SHP77 treated with DMSO at 0.1 percent for 48 hours (cell line): ENCODE measurements at places on chromosomes 3 and 15.

DNA sequence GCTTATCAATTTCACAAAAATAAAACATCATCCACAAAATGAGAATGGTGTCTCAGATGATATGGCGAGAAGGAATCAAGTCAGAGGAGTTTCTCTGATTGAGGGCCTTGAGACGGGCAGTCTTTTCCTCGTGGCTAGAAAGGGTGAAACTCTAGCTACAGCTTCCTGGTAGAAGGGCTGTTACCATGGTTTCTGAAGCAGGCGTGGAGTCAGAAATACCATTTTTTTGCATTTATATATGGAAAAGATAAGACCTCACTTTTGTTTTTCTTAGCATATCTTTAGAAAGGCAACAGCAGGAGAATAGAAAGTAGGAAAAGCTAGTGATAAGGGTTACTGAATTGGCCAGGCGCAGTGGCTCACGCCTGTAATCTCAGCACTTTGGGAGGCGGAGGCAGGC, 17.3 kb upstream of the SAMD7 start:
- no peak for DNase-seq

DNA sequence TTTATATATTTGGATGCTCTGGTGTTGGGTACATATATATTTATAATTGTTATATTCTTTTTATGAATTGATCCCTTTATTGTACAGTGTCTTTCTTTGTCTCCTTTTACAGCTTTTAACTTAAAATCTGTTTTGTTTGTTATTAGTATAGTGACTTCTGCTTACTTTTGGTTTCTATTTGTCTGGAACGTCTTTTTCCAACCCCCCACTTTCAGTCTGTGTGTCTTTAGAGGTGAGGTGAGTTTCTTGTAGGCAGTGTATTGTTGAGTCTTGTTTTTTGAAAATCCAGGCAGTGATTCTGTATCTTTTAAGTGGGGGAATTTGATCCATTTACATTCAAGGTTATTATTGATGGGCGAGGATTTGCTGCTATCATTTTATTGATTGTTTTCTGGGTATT, 62.0 kb downstream of the AP4E1 start:
- DNase-seq = no peak

DNA sequence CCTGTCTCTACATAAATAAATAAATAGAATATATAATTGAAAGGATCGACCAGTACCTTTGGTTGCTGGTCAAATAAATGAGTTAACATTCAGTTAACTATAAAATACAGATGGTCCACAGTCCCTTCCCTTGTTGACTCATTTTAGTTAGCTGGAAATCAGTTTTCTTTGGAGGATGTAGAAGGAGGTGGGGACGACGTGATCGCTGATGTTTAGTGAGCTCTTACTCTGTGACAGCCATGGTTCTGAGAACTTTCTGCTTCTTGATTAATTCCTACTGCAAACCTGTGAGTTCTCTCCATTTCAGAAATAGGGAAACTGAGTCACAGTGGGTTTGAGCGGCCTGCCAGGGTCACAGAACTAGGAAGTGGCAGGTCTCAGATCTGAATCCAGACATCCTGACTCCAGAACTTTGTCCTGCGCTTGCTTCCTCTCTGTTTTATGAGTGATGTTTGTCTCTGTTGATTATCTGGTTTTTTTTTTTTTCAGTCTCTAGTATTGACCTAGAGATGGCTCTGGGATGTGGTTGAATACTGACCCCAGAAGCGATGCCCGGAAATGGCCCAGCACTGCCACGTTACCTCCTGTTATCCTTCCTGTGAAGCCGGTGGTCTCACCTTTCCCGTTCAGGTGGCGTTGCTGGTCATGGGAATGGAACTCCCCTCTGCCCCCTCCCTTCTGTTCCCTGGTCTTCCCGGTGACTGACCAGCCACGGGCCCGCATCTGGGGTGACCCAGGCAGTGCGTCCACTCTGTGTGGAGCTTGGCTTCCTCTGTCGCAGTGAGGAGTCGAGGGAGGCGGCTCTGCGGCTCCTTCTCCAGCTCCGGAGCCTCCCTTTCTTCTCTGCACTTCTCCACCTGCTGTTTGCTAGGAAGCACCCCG, 18.2 kb downstream of the SYNM start:
- no peak for DNase-seq

DNA sequence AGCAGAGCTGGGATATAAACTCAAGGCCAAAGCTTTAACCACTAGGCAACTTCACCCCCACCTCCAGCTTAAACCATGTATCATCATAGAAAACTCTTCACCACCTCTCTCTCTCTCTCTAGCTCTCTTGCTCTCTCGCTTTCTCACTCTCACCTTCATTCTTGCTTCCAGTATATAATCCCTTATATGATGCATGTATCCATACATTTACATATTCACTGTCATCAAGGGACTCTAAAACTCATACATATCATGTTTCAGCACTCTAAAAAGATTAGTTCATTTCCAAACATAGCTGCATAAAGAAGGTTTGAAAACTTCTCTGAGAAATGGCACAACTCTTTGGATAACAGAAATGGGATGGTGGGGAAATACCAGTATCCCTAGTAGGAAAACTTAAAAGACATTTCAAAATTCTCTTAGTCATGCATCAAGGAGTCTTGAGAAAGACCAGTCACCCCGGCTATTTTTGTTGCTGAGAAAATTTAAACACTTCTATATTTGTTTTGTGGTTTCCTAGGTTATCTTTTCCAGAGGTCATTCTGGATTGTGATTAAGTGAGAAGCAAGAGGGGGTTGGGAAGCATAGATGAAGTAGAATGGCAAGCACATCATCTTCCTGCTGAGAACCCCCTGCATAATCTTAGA, 447.8 kb upstream of the THBS1 start:
- no peak for DNase-seq

- no peak for DNase-seq
These were observed 52.1 kb downstream of the VGLL4 start for GRCh38 chr3:11591391-11592282.

- no peak for DNase-seq
These were observed 111.9 kb downstream of the MECOM start for GRCh38 chr3:169551646-169552045.

GRCh38 chr3:23377928-23378672, 175.0 kb downstream of the UBE2E2 start:
- no peak for DNase-seq

DNA sequence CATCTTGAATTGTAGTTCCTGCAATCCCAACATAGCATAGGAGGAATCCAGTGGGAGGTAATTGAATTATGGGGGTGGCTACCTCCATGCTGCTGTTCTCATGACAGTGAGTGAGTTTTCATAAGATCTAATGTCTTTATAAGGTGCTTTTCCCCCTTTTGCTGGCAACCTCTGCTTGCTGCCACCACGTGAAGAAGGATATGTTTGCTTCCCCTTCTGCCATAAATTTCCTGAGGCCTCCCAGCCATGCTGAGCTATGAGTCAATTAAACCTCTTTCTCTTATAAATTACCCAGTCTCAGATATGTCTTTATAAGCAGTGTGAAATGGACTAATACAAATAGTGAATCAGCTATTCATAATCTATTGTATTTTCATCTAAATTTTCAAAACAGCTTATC, 537.3 kb downstream of the EPHA3 start:
- DNase-seq = no peak

DNA sequence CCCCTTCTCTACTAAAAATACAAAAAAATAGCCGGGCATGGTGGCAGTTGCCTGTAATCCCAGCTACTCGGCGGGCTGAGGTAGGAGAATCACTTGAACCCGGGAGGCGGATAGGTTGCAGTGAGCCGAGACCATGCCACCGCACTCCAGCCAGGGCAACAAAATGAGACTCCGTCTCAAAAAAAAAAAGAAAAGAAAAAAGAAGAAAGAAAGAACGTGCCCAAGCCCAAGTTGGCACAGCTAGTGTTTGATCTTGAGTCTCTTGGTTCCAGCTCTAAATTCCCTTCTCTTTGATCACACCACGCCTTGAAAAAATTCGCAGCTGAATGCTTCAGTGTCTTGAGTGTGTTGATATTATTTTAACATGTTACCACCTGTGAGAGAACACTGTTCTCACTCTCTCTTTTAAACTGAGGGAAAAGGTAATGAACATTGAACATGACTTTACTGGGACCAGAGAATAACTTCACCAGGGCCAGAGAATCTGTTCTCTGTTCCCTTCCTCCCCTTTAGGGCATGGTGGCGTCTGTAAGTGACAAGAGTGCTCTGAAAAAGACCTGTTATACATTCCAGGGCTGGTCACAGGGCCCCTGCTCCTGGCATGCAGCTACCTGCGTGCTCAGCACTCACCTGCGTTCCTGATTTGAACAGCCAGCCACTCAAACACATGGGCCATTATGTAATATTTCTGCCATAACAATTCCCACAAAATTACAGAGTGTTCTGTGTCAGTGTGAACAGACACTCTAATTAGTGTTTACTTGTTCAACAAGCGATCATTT, 19.0 kb downstream of the SLCO3A1 start:
- DNase-seq = no peak

GRCh38 chr3:172280406-172281051, 167.7 kb downstream of the GHSR start:
- DNase-seq = no peak

DNA sequence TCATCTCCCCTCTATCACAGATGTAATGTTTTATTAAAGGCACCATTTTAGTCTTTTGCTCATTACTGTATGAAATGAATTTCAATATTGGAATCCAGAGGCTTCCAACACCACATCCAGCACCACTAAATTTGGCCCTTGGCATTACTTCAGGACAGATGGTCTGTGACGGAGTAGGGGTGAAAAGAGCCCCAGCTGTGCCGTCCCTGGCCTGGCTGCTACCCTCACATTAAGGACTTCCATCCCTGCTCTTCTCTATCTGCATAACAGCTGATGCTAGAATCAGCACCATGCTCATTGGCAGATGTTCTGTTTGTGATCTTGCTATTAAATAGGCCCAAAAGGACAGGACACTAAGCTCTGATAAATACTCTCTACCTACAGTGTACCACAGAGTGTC, 152.9 kb downstream of the IL1RAP start:
- DNase-seq = no peak

GRCh38 chr15:95610945-95611344, 719.6 kb upstream of the NR2F2 start:
- no peak for DNase-seq

GRCh38 chr3:152970851-152971250, 135.9 kb downstream of the P2RY1 start:
- no peak for DNase-seq

- no peak for DNase-seq
These were observed 718.4 kb downstream of the GBE1 start for GRCh38 chr3:81043009-81043408.

- no peak for DNase-seq
These were observed 68.4 kb downstream of the MINDY2 start for GRCh38 chr15:58839485-58839884.

DNA sequence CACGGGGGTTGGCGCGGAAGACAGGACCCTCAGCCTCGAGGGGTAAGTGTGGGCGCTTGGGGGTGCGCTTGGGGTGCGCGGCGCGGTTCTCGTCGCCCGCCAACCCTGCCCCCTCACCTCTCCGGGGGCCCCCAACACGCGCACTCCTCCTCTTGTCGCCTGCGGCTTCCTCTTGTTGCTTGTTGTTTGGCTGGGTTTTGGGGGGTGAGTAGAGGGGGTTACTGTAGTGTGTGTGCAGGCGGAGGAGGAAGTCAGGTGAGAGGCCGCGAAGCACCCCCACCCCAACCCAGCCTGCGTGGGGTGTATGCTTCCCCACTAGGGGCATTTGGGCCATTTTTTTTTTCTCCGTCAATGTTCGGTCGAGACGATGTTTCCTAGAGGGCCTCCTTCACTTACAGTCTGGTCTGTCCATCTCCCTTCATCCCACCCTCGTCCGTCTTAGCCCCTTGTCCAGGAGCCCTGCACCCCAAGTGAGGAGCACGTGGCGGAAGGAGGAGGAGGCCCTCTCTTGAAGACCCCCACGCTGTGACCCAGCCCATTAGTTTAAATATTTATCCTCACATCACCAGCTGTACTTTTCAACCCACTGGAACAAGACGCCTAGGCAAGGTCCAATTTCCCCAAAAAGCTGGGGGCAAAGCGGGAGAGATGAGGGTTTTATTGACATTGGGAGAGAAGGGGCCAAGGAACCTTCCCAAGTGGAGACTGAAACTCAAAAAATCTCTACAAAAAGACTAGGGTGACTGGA, 20.4 kb upstream of the SATB1 start:
- no peak for DNase-seq

- DNase-seq = no peak
These were observed 46.7 kb downstream of the TLE3 start for GRCh38 chr15:70050970-70051369.
